Aorta (tissue), 5 donors: ENCODE measurements at places on chromosomes 5 and 9. TPM values are rescaled to one million over a fixed set of nuclear protein-coding genes. Genes with fewer than 3 reads are reported as not detected.

DNA sequence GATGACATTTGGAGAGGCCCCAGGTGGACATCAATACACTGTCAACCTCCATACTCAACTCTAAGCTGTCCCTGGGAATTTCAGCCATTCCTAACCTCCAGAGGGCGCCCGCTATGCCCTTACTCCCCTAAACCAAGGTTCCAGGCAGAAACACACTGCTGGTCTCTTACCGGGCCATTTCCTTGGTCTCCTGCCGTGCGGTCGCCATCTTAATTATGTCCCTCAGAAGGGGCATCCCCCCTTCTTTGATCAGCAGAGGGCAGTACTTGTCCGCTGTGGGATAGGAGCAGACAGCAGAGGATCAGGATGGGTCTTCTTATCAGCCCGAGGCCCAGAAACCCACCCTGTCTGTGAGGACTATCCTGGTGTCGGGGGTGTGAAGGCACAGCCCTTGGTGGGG is 9.3 kb upstream of the ZDHHC12 start:
- no peak for DNase-seq

MED7 gene
- 11.6 TPM for total RNA-seq

C9 gene
- 0.13 TPM for total RNA-seq

- peak; percentile 47 for DNase-seq
Measured at GRCh38 chr5:132001647-132002561, 9.6 kb downstream of the ACSL6 start.

SPARC gene
- 2,608 TPM for total RNA-seq
